ENCODE measurements at places on chromosomes 5 and 9.

GRCh38 chr5:51657340-51658240 is 274.3 kb downstream of the ISL1 start:
- no peak for DNase-seq

DNA sequence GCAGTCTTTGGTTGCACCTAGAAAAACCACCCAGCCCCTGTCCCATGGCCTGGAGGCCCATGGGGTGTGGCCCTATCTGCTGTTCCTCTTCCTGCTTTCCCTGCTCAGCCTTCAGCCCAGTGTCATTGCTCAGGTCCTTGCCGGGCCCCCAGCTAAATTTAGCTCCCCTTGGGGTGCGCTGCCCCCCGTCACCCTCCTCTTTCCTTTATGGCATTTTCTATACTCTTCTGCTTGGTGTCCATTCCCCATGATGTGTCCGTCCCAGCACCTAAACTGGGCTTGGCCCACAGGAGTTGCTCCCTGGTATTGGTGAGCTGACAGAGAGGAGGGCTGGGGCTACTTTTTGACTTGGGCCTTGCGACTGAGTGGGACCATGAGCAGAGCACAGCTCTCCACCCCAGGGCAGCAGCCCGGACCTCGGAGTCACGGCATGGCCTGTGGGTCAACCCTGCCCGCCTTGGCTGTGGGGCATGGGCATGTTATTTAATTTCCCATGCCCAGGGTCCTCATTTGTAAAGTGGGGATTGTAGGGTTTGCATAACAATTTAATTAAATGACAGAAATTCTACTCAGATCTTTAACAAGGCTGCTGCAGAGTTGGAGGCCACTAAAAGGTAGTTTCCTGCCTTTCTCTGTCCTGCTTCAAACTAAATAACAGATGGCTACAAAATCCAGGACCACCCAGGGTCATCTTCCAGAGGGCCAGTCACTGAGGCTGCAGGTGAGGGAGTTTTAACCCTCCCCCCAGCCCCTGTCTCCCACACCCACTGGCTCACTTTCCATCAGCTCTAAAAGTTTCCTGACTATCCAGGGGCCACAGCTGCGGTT is 98.2 kb downstream of the DAP start:
- no peak for DNase-seq

DNA sequence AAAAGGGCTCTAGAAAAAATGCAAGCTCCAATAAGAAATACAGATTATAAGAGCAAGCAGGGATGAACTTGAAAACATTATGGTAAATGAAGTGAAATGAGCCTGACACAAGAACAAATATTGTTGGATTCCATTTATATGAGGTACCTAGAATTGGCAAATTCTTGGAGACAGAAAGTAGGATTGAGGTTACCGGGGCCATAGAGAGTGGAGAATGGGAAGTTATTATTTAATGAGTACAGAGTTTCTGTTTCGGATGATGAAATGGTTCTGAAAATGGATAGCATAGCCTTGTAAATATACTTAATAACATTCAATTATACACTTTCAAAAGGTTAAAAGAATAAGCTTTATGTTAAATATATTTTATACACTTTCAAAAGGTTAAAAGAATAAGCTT is 75.6 kb upstream of the SLC12A2 start:
- DNase-seq: no peak

DNA sequence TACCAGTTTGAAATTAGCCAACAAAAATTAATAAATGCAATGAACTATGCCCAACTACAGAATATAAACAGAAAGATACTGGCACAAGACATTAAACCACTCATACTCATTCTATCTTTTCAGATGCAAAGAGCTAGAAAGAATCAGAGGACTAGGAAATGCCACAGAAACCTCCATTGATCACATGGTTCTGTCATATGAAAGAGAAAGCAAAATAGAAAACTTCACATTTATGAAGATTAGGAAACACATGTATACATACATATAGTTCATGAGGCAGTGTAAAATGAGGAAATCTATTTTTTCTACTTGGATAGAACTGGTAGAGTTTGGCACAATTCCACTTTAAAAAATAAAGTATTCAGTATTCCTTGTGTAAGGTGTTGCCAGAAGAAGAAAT is 275.1 kb upstream of the PTGER4 start:
- no peak for DNase-seq

DNA sequence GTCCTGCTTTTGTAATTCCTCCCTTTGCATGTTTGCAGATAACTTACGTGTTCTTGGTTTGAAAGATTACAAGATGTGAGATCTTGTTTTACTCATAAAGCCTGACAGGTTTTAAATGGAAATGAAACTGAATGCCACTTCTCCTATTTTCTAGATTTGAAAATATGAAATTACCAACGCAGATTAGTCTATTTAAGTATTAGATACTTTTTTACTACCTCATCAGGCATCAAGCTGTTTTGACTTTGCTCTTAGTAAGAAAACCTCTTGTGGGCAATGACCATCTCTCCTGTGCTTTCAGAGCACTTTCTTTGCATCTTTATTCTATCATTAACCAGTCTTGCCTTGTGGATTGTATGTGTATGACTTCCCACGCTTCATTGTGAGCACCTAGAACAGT is 3.5 kb downstream of the DMXL1 start:
- DNase-seq: no peak

DNA sequence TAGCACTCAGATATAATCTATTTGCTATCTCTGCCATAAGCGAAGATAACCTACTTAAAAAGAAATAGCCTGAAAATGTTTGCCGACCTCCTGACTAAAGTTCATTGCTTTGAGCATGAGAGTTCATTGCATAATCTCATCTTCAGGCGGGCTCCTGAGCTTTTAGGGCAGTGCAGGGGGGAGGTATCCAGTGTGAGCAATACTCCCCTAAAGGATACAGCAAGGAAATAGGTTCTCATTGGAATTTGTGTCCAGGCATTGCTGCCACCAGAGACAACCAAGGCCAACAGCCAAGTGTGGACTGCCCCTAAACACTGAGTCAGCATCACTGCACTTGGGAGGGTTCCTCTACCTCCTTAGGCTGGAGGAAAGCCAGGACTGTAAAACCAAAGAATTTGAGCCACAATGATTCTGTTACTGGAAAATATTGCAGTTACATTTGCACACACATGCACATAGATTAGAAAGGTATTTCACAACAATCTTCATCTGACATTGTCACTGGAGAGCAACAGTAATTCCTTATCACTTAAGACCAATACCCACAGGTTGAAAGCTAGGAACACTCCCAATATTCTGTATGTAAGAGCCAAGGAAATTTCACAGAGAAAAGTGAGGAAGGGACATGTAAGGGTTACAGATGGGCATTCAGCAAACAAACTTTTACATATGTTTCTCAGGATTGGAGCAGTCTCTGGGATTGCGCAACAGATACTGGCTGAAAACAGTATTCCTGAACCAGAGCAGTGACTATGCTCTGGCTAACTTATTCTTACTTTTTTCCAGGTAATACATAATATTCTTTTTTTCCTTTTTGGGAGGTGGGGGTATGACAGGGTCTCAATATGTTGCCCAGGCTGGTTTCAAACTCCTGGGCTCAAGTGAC is 98.6 kb upstream of the TLE1 start:
- peak; percentile 84 for DNase-seq

- no peak for DNase-seq
These were observed 12.9 kb upstream of the CARNMT1 start for GRCh38 chr9:75041041-75041440.

DNA sequence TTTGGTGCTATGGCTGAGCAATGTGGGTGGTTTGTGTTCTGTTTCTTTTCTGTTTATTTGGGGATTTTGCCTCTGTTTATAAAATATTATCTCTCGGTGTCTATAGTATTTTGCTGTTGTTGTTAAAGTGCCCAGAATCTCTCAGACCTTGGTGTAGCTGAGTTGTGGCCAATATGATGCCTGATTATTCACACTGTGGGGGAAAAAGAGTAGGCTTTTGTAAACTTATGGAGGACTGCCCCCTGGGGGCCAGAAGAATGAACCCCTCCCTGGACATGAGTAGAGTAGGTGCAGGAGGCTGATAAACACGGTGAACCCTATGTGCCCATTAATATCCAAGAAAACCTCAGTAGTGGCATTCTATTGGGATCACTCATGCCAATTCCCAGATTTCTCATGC is 49.0 kb upstream of the DPYSL3 start:
- peak; percentile 24 for DNase-seq

DNA sequence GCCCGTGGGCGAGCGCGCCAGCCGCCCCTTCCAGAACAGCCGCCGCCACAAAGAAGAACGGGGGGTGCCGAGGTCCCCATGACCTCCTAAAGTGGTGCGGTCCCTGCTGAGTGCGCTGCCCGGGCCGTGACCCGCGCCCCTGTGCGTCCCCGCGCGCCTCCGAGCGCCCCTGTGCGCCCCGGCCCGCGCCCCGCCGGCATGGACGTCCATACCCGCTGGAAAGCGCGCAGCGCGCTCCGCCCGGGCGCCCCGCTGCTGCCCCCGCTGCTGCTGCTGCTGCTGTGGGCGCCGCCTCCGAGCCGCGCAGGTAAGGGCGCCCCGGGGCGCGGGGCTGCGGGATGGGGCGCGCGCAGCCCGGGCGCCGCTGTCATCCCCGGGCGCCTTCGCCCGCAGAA is 384 bp downstream of the COL5A1 start:
- no peak for DNase-seq

GRCh38 chr5:148094336-148094735 is 30.6 kb downstream of the SPINK5 start:
- DNase-seq: no peak

DNA sequence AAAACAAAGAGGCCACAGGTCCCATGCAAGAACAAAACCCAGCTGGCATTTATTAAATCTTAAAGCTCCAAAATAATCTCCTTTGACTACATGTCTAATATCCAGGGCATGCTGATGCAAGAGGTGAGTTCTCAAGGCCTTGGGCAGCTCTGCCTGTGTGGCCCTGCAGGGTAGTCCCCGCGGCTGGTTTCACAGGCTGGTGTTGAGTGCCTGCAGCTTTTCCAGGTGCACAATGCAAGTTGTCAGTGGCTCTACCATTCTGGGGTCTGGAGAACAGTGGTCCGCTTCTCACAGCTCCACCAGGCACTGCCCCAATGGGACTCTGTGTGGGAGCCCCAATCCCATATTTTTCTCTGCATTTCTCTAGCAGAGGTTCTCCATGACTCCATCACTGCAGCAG is 54.4 kb upstream of the HCN1 start:
- DNase-seq: no peak

DNA sequence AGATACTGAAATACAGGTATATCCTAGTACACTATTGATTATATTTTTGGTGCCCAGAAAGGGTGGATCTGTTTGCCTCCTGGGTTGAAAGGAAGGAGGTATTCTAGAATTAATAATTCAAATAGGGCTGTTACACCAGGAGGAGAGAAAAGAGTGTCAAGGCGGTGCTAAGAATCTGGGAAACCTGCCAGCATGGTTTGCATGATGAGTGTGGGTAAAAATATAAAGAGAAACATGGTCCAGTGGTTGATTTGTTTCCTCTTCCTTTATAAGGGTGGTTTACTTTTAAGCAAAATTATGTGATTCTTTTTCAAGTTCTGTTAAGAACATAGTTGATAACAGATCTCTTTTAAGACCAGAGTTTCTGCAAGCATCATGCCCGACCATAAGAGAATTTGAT is 69.4 kb upstream of the NFIB start:
- DNase-seq: no peak

DNA sequence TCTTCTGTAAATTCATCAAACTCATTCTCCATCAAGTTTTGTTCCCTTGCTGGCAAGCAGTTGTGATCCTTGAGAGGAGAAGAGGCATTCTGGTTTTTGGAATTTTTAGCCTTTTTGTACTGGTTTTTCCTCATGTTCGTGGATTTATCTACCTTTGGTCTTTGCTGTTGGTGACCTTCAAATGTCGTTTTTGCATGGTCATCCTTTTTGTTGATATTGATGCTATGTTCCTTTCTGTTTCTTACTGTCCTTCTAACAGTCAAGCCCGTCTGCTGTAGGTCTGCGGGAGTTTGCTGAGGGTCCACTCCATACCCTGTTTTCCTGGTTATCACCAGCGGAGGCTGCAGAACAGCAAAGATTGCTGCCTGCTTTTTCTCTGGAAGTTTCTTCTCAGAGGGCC is 140.9 kb downstream of the RPS23 start:
- DNase-seq: no peak

DNA sequence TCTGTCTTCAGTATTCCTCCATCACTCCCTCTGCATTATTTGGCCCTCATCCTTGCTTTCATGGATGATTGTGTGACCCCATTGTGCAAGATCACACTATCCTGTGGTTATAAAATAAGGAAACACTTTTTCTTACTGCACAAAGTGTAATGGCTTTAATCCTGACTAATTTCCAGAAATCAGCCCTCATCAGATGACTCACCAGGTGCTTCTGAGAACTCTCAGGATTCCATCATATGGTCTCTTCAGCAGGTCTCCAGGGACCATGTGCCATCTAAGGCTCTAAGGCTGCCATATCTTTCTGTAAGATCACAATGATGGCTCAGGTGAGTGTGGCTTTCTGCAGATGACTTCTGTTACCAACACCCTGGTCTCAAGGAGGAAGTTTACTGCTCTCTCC is 27.3 kb upstream of the FER start:
- DNase-seq: no peak

DNA sequence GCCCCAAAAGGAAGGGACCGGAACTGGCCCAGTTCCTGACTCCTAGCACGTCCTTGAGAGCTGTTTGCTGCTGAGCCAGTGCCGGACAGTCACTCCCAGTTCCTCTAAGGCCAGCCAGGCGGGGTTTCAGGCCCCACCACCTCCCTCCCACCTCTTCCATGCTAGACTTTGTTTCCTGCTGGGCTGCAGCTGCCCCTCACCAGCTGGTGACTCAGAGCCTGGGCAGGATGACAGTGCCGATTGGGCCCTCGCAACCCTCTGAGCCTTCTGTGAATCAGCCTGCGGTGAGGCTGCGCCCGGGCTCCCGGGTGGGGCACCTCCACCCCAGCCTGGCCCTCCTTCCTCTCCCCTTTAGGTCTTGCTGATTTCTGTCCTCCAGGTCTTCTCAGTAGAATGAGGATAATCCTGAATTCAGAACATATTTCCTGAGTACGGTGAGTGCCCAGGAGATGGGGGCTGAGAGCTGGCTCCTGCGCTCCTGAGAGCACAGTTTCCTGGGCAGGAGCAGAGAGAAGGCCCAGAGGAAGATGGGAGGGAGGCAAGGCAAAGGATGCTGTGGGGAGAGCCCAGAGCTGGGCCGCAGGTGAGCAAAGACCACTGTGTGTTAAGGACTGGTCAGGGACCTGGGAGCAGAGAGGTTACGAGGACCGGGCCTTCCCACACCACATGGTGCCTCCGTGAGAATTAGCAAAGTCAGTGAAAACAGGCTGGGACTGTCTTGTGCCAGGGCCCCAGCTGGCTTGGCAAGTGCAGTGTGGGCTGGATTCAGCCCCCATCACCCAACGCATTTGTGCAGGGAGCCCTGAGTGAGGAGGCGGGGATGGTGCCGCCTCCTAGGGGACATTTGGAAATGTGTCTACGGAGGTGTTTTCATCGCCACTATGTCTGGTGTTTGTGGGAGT is 32.9 kb upstream of the STXBP1 start:
- DNase-seq: peak; percentile 91

- DNase-seq: no peak
These were observed 26.6 kb downstream of the CCT5 start for GRCh38 chr5:10276691-10277090.
